Stimulated activated CD4-positive, alpha-beta T cell treated with anti-CD3 and anti-CD28 coated beads, Interleukin-2, amount 100 ng/mL, for 4 hours (primary cell): ENCODE measurements at places on chromosomes 13 and 19.

GRCh38 chr19:17532116-17532515, 20.7 kb downstream of the PGLS start:
- DNase-seq, result no peak

GRCh38 chr19:900302-901111, 7.2 kb downstream of the RNU6-9 start:
- DNase-seq, result no peak

DNA sequence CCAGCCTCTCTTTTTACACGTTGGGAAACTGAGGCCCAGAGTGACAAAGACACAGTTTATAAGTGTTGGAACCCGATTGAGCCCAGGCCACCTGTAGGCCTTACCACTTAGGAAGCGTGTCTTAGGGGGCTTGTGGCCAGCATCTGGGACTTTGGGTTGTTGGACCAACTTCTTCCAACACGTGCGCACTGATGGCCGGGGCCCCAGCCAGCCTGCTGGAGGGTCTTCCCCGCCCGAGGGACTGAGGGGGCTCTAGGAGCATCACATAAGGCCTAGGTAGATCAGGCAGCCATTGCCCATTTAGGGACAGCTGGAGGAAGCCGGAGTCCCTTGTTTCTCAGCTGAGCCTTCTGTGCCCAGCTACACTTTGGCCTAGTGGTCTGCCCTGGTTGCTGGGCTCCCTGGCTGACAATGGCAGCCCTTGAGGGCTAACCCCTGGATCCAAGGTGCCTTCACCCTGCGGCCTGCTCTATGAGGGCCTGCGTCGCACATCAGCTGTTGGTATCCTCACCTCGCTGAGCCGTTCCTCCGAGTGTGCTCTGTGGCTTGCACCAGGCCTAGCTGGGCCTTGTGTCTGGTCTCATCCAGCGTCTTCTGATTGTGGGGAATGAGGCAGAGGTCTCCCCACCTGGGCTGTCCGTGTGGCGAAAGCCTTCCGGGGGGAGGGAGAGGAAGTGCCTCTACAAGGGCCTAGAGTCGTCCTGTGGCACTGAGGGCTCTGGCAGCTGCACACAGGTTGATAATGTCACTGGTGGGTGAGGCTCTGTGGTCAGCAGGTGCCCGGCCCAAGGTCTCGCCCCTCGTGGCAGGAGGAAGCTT, 1.2 kb downstream of the RAB11B start:
- DNase-seq, result no peak

GRCh38 chr19:44988896-44989556, 12.2 kb upstream of the RELB start:
- DNase-seq, result peak; percentile 47

DNA sequence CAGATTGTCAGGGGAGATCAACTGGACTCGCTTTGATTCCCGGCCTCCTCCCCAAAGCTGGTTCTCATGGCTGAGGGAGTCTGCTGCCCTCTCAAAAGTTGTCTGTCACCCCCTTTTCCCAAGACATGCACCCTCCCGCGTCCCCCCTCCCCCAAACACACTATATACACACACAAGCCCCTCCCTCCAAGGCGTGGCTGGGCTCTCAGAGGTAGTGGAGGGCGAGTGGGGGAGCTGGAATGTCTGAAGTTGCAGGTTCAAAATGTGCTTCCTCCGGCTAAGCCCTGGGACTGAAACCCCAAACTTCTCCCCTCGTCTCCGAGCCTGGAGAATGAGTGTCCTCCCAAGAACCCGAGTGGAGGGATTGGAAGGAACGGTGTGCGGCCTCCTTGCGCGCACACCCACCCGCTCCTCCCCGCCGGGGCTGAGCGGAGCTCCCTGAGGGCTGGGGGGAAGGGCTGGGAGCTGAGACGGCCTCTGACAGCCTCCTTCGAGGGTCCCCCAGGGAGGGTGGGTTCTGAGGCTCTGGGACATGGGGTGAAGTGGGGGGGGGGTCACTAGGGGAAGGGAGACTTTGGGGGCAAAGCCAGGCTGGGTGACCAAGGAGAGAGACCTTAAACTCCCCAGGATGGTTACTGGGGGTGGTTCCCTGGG, 9.9 kb upstream of the MEIS3 start:
- DNase-seq, result no peak

DNA sequence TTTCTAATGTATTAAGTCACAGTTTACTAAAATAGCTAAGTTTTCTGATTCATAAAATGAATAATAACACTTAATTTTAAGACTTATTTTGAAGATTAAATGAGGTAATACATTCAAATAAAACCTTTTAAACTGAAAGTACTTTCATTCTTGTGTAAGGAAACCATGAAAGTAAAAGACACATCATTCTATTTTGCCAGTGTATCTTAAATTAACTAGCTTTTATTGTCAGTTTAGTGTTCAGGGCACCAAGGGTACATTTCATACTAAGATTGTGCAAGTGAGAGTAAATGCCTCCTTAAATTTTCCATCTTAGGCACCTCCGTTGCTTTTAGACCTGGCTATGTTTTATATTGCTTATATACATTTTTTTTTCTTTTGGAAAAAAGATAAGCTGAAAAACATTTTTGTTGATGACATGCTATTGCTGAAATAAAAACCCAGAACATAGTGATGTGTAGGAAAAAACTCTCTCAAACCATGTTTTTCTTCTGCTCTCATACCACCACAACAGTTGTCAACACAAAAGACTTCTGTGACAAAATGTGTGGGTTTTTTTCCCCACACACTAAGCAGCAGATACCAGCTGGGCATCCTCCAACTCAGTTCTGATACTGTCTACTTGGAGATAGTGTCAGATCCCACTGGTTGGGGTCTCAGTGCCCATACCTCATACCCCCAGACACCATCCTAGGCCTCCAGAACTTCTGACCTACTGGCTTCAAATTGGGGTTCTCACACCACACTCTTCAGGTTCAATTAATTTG, 30.7 kb upstream of the LPAR6 start:
- DNase-seq, result no peak

DNA sequence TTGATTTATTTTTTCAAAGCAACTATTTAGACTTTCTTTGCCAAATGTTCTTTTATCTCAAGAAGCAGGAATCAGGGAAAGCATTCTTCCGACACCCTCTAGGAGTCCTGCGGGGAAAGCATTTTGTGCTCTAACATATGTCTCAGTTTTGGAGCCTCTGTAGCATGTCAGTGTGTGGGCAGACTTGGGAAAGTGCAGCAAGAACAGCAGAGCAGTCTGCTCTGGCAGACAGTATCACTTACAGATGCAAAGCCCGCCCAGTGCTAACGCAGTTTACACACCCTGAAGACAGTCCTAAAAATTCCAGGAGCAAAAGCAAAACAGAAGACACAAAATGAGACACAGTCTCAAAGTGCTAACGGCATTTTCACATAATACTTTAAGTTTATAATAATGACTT, 393.5 kb downstream of the KLF12 start:
- DNase-seq, result no peak

DNA sequence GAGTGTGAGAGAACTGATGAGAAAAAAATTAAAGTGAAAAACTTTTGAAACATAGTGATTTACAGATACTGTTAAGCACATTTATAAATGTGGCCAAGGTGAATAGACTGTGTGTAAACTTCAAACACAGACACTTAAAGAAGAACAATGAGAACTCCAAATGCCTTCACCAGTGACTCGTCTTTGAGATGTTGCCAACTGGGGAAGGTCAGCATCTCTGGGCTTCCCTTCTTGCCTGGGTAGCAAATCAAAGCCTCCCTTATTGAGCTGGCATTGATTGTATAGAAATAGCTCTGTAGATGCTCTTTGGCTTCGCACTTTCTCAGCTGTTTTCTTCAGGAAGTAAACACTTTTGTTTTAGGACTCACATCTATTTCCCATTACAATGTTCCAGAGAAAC, 177.3 kb upstream of the SGCG start:
- DNase-seq, result no peak

- DNase-seq, result no peak
Observed at GRCh38 chr13:31982124-31982523, 49.5 kb upstream of the FRY start.

- DNase-seq, result peak; percentile 2
Observed at GRCh38 chr13:29886446-29886845, 36.0 kb upstream of the UBL3 start.

- DNase-seq, result no peak
Observed at GRCh38 chr13:48715977-48716376, 62.2 kb downstream of the CYSLTR2 start.

- no peak for DNase-seq
Observed at GRCh38 chr13:99994638-99995020, 13.0 kb downstream of the ZIC2 start.

GRCh38 chr13:27461940-27462584, 11.7 kb upstream of the MTIF3 start:
- DNase-seq, result no peak

DNA sequence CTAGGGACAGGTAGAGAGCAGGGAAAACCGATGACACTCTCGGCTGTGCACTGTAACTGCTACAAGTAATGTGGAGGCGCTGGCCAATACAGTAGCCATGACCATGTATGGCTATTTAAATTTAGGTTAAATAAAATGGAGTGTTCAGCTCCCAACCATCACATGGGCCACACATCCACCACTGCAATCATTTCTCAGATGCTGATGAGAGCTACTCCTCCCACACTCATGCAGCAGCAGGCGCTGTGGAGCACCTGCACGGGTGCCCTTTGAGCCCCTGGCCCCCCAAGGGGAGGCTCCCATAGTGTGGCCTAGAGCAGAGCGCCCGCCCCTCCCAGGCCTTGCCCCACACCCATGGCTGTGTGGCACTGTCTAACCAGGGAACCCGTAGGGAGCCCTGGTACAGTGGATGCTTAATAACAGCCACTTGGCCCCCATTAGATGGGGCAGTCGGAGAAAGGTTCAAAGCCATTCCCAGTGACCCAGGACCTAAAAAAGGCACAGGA, 6.0 kb downstream of the ACP4 start:
- DNase-seq, result no peak

DNA sequence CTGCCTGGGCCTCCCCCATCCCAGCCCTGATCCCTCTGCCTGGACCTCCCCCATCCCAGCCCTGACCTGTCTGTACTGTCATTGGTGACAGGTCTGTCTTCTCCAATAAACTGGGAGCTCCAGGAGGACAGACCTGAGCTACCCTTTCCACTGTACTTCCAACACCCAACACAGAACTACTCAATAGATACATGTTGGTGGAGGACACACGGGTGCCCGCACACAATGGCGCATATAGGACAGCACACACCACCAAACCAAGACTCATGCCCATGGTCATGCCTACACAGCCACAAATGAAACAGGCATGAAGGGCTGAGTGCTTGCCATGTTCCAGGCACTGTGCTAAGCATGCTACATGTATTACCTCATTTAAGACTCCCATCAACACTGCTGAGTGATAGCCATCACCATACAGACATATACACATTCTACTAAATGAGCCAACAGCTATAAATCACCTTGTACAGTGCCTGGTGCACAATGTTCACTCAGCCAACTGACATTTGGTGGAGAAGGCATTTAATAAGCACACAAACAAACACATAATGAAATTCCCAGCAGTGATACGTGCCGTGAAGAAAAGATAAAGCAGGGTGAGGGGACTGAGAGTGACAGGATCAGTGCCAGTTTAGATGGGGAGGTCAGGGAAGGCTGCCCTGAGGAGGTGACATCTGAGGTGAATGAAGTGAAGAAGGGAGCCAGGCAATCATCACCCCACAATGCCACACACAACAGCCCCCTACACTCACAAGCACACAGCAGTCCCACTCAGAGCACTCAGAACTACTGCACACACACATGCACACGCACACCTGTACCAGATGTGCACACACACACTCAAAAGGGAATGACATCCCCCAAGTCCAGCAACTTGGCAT, 857 bp downstream of the POU2F2 start:
- DNase-seq, result no peak

GRCh38 chr13:45194081-45194939, 6.5 kb downstream of the KCTD4 start:
- DNase-seq, result no peak

- no peak for DNase-seq
Observed at GRCh38 chr13:59754411-59754810, 409.3 kb downstream of the DIAPH3 start.

GRCh38 chr13:97521726-97522125, 87.8 kb downstream of the RAP2A start:
- no peak for DNase-seq

DNA sequence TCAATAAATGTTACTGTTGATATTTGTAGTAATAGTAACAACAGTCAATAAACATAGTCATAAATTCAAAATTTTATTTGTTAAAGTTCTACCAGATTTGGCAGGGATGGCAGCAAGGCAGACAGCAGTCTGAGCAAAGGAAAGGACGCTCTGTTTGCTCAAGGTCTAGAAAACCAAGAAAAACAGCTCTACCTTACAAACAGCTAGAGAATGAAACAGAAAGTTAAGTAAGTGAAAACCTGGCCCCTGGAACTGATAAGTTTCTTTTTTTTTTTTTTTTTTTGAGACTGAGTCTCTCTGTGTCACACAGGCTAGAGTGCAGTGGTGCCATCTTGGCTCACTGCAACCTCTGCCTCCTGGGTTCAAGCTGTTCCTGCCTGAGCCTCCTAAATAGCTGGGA, 27.9 kb downstream of the ENOX1 start:
- DNase-seq, result no peak

DNA sequence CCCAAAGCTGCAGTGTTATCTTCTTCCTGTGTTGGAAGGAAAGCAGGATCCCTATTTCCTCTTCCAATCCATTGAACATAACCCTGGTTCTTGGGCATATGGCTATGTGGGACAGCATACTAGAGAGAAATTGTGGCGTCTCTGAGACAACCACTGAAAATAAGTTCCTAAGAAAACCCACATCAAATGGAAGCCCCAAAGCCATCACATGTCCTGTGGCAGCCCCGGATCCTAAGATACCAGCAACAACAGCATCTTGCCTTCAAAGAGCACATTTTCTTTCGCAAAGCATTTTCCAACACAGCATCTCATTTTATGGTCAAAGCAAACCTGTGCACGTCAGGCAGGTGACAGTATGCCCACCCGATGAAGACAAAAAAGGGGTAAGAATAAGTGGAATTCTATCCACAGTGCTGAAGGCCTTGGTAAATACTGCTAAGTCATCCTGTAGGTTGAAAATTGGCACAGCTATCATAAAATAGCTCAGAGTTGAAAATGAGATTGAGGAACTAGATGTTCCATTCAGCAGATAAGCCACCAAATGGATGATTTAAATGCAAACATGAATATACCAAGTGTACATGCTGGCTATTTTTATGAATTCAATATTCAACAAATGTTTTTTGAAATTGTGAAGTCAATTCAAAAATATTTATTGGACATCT, 232.2 kb downstream of the DLEU7 start:
- DNase-seq, result no peak

DNA sequence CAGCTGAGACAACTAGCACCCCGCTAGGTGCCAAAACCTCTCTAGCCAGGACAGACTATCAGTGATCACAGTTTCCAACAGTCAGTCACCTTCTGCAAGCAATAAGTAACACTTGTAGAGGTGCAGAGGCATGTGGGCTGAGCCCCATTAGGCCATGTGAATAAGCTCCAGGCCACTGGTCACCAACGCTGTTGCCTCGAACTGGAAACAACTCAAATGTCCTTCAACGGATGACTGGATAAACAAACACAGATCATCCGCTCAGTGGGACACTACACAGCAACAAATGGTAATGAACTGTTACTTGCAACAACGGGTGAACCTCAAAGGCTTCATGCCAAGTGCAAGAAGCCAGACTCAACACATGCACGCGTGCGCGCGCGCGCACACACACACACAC, 27.5 kb upstream of the TMEM160 start:
- DNase-seq, result no peak

GRCh38 chr19:7953576-7953975, 10.1 kb upstream of the TIMM44 start:
- no peak for DNase-seq
